Frontal cortex (tissue), 4 donors: ENCODE measurements at places on chromosomes 3 and 15. TPM values are rescaled to one million over a fixed set of nuclear protein-coding genes. Genes with fewer than 3 reads are reported as not detected.

Gene CLDN11
- total RNA-seq: 13.9 TPM

Gene NAALADL2
- total RNA-seq: 4.9 TPM

Gene METTL6
- total RNA-seq: 86.0 TPM

Gene DNAH12
- 0.82 TPM for total RNA-seq

Gene PRICKLE2
- total RNA-seq: 84.0 TPM

Gene UCN2
- total RNA-seq: not detected

Gene IGSF10
- 0.82 TPM for total RNA-seq

Gene BTD
- 13.9 TPM for total RNA-seq

Gene PLD1
- 4.1 TPM for total RNA-seq

Gene NEK11
- 28.1 TPM for total RNA-seq

Gene TEX55
- total RNA-seq: not detected

Gene TICRR
- 1.2 TPM for total RNA-seq

Gene MYH15
- 0.41 TPM for total RNA-seq

Gene SLC22A14
- under 0.01 TPM for total RNA-seq

Gene RPL22L1
- 25.3 TPM for total RNA-seq

Gene EEF1AKMT4
- total RNA-seq: 0.82 TPM

Gene HYAL1
- 0.41 TPM for total RNA-seq
